ENCODE measurements at places on chromosomes 6 and 20.

DNA sequence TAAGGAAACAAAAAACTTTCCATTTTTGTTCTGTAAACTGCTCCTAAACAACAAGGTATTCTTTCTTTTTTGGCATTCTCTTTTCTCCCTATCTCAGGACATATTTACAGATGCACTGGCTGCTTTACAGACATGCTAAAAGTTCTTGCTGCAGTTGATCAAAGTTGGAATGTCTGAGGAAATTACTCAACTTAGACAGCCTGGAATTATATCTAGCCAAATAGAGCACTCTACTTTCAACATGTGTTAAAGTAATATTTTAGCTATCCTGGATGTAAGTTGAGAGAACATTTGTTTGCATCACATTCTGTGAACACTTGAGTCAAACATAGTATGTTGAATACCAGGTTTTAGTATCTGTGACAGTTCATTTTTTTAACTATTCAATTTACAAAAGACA, 24.8 kb downstream of the TASP1 start:
- DNase-seq = no peak

GRCh38 chr6:157558487-157559200, 177.7 kb downstream of the ZDHHC14 start:
- no peak for DNase-seq

DNA sequence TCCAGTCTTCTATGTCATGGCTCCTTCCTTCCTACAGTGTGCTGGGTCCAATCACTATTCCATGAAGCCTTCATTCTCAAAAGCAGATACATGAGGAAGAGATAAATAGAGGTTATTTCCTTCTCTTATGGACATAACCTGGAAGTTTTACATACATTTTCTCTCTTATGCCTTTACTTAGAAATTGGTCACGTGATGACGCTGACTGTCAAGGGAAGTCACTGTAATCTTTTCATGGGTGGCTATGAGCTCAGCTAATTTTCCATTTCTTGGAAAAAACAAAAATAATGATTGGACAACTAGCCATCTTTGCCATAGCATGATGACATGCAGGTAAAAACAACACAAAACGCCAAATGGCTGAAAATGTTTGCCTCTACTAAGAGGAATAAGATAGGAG, 151.6 kb upstream of the PRSS16 start:
- no peak for DNase-seq

DNA sequence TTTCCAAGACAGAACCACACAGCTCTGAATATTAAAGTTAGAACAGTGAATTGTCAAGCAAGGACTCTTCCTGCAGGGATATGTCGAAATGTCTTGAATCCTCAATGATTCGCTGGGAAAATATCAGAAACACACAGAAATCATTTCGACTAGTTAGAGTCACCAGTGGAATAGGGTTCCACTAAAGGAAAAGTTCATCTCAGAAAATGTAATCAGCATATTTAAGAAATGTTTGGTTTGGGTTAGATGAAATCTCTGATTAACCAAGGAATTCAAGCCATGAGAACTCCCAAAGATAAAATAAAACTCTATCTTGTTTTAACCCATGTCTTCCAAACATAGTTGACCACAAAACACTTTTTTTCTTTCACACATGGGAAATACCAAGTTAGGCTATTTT, 621.0 kb upstream of the NRSN1 start:
- DNase-seq = no peak

DNA sequence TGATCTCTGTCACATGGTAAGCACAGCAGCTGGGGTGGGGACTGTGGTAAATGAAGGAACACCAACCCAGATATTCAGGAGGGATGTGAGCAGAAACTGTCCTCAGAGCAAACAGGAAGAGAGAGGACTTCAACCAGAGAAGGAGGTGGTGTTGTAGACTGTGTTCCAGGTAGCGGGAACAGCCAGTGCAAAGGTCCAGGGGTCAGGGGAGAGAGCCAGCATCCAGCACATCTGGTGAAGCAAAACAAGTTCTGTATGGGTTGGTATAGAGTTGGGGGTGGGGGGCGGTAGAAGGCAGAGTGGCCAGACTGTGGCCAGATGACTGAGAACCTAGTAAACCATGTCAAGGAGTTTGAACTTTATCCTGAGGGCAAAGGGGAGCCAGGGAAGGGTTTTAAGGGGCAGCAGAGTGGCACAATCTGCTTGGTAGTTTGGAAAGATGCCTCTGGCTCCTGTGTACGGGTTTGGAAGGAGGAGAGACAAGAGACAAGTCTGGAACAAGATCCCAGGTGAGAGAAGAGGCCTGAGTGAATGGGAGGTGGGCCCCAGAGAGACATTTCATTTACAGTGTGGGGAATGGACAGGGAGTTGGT, 27.8 kb upstream of the TTPAL start:
- DNase-seq = no peak

Measured in tibial nerve (tissue), 4 donors.